ENCODE measurements at places on chromosomes 7 and 10.

DNA sequence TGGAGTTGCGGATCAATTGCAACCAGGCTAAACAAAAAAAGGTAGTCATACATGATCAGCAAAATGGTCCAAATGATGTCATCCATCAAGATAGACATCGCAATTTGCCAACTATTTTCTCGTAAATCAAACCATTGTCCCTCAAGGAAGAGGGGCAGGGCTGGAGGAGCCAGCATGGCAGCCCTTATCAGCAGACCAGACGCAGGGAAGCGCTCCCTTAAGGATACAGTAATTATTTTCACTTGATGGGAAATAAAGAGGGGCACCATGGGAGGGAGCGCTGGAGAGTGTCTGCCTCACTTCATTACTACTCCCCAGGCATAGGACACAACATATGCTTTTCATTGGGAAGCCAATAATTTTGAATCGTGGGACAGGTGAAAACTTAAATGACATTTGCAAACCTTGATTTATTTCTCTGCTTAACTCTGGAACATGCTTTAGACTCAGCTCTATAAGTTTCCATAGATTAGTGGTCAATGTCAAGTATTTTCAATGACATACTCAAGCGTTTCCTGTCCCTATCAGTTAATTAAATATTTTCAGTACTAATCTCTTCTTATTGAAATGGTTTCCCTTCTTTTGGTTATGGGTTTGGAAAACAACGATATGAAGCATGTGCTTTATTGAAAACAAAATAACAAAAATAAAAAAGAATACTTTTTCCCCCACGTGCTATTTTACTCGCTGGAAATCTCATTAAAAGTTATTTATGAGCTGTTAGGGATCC, 202.4 kb upstream of the HABP2 start:
- no peak for DNase-seq

DNA sequence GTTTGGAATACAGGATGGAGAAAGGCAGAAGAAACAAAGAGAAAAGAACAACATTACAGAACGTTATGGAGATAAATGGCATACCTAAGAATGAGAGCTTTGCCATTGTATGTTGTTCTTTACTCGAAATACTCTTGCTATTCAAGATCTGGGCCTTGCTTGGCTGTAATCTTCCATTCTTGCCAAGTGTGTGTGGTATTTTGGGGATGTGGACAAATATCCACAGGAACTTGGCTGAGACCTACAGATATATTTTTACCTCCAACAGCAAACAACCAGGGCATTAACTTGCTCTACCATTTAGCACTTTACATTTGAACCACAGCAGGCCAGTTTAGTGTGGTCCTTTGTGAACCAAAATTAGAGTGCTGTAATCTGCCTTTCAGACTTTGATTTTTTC, 76.3 kb downstream of the DKK1 start:
- DNase-seq = no peak

DNA sequence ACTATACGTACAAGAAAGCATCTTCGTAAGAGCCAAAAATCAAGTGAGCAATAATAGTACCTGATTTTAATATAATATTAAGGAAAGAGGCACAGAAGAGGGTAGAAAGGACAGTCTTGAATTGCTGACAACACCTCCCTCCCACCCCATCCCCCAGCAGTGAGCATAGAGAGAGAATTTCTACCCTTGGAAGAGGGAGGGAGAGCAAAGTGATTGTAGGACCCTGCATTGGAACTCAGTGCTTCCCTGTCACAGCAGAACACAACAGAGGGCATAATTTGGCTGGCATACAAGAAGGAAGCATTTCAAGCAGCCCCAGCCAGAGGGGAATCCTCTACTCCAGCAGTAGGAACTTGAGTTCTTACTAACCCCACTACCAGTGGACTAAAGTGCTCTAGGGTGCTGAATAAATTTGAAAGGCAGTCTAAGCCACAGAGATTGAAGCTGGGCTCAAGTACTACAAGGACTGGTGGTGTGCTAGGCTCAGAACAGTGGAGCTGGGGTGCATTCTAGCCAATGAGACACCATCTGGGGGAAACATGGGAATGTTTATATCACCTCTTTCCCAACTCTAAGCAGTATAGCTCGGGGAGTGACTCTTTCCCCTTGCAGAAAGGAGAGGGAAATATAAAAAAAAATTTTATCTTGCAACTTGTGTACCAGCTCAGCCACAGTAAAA, 44.2 kb downstream of the PCLO start:
- DNase-seq = no peak

GRCh38 chr10:103224133-103224532, 21.6 kb upstream of the RPEL1 start:
- peak; percentile 28 for DNase-seq

DNA sequence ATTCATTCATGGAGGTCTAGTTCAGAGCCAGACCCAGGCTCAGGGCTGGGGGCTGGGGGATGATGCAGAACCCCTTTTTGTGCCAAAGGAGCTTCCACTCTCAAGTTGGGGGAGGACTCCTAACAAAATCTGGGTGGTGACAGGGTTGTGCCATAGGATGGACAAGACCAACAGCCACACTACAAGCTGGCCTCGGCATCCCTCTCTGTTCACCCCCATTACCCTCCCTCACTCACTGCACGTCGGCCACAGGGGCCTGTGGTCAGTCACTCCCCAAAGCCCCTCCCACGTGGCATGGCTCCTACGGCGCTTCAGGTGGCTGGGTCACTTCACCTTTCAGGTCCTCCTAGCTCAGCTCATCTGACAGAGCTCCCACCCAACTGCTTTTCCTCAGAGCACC, 348.7 kb upstream of the ZMIZ1 start:
- no peak for DNase-seq

DNA sequence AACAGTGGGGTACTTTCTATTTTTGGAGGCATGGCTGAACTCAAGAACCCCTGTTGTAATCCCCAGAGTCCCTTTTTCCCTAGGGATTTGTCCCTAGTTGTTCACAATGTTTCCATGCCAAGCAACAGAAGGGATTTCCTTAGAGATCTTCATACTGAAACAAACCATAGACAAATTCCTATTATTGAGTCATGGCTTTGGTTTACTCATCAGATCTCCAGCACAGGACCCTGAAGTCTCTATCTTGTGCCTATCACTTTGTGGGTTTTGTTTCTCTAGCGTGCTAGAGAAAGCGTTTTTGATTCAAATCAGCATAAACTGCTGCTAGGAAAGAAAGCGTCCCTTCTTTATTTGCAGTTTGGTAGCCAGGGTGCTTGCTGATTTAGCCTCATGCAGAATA, 165.0 kb downstream of the BAMBI start:
- DNase-seq = no peak

- no peak for DNase-seq
Observed at GRCh38 chr7:87170828-87171227, 18.6 kb downstream of the DMTF1 start.

- no peak for DNase-seq
Observed at GRCh38 chr10:133399123-133399601, 5.2 kb downstream of the MTG1 start.

GRCh38 chr10:101032637-101033224, 1.7 kb downstream of the SFXN3 start:
- DNase-seq = peak; percentile 92

- DNase-seq = no peak
Observed at GRCh38 chr7:542713-543500, 23.3 kb upstream of the PDGFA start.

- no peak for DNase-seq
Observed at GRCh38 chr10:92692697-92693533, 3.2 kb downstream of the HHEX start.

DNA sequence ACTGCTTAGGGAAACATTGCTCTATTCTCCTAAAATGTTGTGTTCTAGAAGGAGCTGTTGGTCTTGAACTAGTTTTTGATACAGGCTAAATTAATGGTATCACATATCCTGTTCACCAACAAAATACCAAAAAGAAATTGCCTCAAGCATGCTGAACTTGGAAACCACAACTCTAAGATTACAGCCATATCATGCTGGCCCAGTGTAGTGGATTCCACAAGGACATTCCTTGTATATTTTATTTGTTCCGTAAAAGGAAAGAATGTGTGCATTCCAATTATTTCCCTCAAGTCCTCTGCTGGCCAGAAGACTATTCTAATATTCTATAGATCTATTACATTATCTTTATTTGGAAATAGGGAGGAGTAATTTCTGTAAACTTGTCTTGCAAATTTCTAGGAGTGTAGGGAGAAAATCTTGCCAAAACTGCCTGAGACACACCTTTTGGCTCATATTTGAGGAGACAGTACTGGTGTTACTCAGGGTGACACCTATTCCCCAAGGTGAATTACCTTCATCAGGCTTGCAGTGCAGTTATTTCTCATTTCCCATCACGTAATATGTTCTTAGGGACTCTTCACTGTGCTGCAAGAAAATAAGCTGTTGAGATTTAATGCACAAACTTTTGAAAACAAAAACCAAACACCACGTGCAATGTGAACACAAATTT, 1.9 kb upstream of the NEBL start:
- no peak for DNase-seq

DNA sequence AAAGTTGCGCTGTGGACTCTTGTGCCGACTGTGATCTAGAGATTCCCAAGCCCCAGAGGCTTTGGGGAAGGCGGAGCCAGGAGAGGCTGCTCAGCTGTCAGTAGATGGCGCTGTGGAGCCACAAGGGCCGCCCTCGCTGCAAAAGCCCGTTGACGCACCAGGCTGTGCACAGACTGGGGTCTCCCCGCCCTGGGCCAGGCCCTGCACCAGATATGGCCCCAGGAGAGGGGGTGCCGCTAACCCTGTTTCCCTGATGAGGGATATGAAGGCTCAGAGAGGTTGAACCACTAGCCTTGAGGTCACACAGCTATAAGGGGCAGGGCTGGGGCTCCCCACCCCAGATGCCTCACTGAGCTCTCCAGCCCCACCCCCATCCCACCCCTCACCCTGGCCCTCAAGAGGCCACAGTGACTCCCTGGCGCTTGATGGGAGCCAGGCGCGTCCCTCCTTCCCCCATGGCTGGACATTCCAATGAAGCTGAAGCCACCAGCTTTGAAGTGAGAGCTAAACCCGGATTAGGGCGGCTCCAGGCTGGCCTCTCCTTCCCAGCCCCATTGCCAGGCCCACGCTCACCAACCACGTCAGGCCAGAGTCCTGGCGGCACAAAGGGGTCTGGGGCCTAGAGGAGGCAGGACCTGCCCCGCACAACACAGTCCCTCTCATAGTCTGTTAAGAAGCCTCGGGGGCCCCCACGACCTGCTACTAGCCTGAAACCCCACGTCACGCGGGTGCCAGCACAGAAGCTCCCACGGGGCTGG, 26.4 kb downstream of the MYL10 start:
- peak; percentile 80 for DNase-seq

DNA sequence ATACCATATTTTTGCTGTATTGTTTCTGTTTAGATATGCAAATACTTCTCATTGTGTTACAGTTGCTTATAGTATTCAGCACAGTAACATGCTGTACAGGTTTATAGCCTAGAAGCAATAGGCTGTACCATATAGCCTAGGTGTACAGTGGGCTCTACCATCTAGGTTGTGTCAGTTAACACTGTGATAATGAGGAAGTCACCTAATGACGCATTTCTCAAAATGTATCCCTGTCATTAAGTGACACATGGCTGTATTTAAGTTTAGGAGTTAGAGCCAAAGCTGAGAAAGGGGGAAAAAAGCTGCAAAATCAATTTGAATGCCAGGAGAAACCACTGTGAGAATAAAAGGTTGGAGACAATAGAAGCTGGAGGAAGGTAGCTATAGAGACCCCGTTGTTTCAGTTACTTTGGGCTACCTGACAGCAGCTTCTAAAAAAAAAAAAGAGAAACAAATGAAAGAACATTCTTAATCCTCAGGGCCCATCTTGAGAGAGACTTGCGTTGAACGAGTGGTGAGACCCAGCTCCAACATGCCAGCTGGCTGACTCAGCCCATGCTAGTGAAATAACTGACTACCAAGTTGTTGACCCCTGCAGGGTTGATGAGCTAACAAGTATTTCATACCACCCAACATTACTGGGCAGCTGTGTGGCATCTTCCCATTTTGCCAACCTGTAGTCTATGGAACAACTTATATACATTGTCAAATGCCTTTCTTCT, 8.7 kb downstream of the STARD3NL start:
- DNase-seq = no peak

DNA sequence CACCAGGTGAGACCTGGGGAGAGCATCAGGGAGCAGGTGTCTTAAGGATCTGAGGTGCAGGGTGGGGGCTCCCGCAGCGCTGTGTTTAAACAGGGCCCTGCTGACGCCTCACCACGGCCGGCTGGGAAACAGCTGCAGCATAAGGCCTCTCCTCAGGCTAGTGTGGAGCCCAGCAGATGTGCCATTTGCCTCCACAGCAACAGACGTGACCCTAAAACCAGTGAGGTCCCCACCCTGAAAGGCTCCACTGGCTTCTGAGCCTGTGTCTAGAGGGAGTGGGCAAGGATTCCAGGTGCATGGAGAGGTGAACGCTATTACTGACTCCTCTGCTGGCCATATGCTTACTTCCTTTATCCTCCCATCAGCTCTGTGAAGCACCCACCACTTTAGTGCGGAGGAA, 47.8 kb downstream of the SYPL1 start:
- DNase-seq = no peak

GRCh38 chr7:129503725-129504124, 1.4 kb downstream of the SMKR1 start:
- DNase-seq = no peak

GRCh38 chr7:75993689-75994387, 557 bp downstream of the TMEM120A start:
- no peak for DNase-seq

- DNase-seq = no peak
Observed at GRCh38 chr10:112907893-112908292, 42.2 kb upstream of the TCF7L2 start.

GRCh38 chr7:2921653-2922347, 77.7 kb upstream of the GNA12 start:
- no peak for DNase-seq

- DNase-seq = no peak
Observed at GRCh38 chr10:98417973-98418664, 3.1 kb upstream of the PYROXD2 start.

DNA sequence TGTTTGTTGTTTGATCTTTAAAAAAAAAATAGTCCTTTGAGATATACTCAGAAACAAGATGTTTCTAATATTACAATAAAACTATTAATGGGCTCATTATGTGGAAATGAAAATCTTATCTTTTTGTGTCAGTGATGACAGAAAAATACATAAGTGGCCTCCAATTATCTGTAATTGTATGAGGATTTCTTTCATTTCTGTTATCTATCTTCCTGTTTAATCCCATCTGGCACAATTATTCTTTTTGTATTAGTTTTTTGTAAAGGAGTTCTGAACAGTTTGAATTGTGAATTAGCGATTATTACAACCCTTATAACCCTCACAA, 270.8 kb downstream of the BBS9 start:
- DNase-seq = no peak

GRCh38 chr10:775245-776075, 86.0 kb upstream of the DIP2C start:
- DNase-seq = no peak

GRCh38 chr7:121280656-121281055, 48.1 kb upstream of the WNT16 start:
- no peak for DNase-seq
